Mammary epithelial cell (primary cell): ENCODE measurements at places on chromosomes 12 and 14. TPM values are rescaled to one million over a fixed set of nuclear protein-coding genes. Genes with fewer than 3 reads are reported as not detected.

Gene TMEM132C
- not detected for polyA plus RNA-seq

Gene GLIPR1
- 74.1 TPM for polyA plus RNA-seq

Gene C1QL4
- polyA plus RNA-seq: 0.03 TPM

Gene ALDH1L2
- polyA plus RNA-seq: 19.6 TPM

Gene CCDC196
- polyA plus RNA-seq: not detected

Gene HOXC5
- polyA plus RNA-seq: 0.80 TPM

Gene GUCY2C
- polyA plus RNA-seq: not detected

Gene SDR9C7
- not detected for polyA plus RNA-seq

Gene SOAT2
- 0.29 TPM for polyA plus RNA-seq

Gene CCND2
- 234 TPM for polyA plus RNA-seq

Gene PTPN6
- polyA plus RNA-seq: 16.4 TPM

Gene ANO4
- 2.7 TPM for polyA plus RNA-seq

Gene GALNT8
- polyA plus RNA-seq: not detected
